Osteoblast (primary cell): ENCODE measurements at places on chromosomes 16 and 17. TPM values are rescaled to one million over a fixed set of nuclear protein-coding genes. Genes with fewer than 3 reads are reported as not detected.

Gene CCDC144A
- total RNA-seq: 11.2 and 28.0 TPM in 2 replicates

Gene RNF157
- 0.29 and 0.36 TPM in 2 replicates for total RNA-seq

Gene NECAB2
- total RNA-seq: 0.29 and 0.72 TPM in 2 replicates

Gene NXPH3
- 1.8 and 3.3 TPM in 2 replicates for total RNA-seq

DNA sequence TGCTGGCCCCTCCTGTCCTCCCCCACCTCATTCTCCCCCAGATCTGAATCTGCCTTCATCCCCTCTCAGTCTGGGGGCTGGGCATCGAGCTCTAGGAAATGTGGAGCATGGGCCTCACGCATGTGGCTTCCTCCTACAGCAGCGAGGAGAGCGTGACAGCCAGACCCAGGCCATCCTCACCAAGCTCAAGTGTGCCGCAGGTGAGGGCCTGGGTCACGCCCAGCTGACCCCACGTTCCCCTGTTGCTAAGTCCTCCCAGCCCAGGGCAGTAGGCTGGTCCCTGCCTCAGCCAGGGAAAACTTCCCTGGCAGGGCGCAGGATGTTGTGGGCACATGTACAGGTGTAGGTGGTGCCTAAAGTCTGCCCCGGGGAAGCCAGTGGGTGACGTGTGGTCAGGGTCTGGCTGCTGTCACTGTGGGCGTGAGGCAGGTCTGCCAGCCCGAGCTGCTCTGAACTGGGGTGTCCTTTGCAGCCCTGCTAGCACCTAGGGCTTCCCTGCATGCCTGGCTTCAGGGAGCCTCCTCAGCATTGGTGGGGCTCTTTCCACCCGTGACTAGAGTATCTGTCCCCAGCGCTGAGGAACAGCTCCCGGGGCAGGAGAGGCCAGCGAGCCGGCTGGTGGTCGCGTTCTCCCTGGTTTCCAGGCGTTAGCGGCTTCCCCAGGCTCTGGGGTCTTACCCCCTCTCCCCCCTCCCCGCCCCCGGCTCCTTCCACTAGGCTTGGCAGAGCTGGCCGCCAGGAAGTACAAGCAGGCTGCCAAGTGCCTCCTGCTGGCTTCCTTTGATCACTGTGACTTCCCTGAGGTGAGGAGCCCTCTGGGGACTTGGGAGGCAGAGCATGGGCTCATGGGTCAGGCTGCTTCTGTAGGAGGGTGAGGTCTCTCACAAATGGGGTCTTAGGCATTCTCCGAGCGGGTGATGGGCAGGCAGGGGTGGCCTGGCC, 3.6 kb downstream of the GPS1 start:
- H3K4me3 ChIP-seq: no peak overlapping the region
- peaks cover 29% of the 10 kb centered on the region for H3K36me3 ChIP-seq
- peaks cover 12% of the 10 kb centered on the region for H3K4me1 ChIP-seq
- H3K27ac ChIP-seq: no peak overlapping the region
- peak; percentile 77 for DNase-seq
- H3K27me3 ChIP-seq: no peaks in the 10 kb centered on the region

DNA sequence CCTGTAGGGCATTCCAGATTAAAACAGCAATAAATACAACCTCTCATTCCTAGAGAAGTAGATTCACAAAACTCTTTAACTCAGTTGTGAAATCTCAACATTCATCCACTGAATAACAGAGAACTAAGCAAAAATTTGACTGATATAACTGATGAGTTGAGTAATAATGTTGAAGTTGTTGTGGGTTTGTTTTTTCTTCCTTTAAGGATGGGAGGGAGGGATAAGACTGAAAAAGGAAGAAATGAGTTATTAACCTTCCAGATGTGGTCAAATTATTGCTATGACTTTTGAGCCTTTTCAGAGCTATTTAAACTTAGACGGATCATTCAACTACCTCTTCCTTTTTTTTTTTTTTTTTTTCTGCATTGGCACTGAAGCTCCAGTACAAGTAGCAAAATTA, 38.6 kb downstream of the SKAP1 start:
- H3K4me1 ChIP-seq: no peaks in the 10 kb centered on the region
- peaks cover 72% of the 10 kb centered on the region for H3K27me3 ChIP-seq
- no peaks in the 10 kb centered on the region for H3K36me3 ChIP-seq
- DNase-seq: no peak
- no peak overlapping the region for H3K27ac ChIP-seq
- no peak overlapping the region for H3K4me3 ChIP-seq

DNA sequence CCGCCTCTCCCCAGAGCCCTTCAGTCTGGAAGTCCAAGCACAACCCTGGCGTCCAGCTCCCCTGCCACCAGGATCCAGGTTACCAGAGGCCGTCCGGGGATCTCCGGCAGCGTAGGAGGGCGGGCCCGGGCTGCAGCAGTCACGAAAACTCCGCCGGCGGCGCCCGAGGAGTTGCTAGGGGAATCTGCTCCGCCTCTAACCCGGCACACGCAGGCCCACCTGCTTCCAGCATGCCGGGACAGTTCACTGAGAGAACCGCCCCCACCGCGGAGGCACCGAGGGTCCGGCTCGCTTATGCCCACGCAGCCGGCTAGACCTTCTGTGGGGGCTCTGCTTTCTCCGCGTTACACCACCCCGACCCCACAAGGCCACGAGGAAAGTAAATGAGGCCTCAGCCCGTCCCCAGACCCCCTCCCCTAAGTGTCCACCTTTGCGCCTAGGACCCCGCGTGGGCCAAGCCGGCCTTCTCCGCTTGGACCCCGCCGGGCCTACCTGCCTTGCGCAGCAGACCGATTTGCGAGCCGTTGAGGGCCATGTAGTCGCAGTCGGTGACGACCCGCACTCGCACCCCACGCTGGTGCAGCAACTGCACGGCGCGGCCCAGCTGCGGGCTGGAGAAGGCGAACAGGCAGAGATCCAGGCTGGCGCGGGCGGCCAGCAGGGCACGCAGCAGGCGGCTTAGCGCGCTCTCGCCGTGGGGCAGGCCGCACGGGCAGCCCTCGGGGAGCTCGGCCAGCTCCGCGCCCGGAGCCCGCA, 587 bp downstream of the PLD6 start:
- H3K36me3 ChIP-seq: peaks cover 7% of the 10 kb centered on the region
- peak overlapping the region; percentile 28 for H3K27ac ChIP-seq
- H3K27me3 ChIP-seq: no peaks in the 10 kb centered on the region
- H3K4me1 ChIP-seq: peaks cover 28% of the 10 kb centered on the region

DNA sequence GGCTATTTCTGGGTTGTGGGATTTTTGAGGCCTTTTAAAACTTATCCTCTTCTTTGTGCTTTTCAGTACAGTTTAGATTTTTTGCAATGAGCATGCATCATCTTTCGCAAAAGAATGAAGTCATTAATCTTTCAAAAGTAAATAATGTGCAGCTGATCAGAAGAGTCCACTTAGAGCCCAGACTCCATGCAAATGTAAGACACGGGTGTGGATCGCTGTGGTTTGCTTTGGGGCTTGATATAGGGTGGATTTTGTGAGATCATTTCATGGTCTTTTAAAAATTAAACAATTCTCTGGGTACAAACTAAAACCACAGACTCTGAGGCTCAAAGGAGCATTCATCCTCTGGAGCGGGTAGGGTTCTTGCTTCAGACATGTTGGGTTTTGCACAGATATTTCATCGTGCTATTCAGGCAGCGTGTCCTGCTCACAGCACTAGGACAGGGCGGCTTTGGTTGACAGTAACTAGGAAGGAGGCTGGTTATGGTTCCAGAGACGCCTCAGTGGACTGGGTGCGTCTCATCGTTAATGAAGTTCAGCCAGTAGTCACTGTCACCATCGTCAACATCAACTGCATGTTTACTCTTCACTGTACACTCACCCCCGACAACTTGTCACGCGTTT, 129.4 kb upstream of the PLCG2 start:
- peaks cover 4% of the 10 kb centered on the region for H3K36me3 ChIP-seq
- no peak for DNase-seq
- no peaks in the 10 kb centered on the region for H3K27me3 ChIP-seq
- no peak overlapping the region for H3K27ac ChIP-seq

- no peak for DNase-seq
- H3K27me3 ChIP-seq: no peaks in the 10 kb centered on the region
- H3K36me3 ChIP-seq: no peaks in the 10 kb centered on the region
- no peak overlapping the region for H3K27ac ChIP-seq
- H3K4me3 ChIP-seq: no peak overlapping the region
These were observed 59.4 kb downstream of the NT5M start for GRCh38 chr17:17362540-17362930.

DNA sequence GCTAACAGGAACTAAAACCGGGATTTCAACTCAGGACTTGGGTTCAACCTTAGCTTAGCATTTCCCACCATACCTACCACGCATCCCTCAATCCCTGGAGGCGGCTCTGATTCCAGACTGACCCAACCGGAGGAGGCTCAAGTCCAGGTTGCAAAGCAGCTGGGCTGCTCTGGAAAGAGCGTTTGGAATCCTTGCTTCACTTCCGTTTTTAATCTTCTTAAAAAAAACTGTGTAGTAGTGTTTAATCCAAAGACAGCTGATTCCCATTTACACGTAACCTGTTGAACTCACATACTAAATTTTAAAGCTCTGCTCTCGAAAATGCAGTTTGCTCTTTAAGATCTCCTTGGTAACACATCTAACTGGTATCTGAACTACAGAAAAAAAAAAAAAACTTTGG, 50.0 kb downstream of the NXN start:
- no peak overlapping the region for H3K4me3 ChIP-seq
- peaks cover 9% of the 10 kb centered on the region for H3K36me3 ChIP-seq
- no peaks in the 10 kb centered on the region for H3K27me3 ChIP-seq
- peaks cover 40% of the 10 kb centered on the region for H3K4me1 ChIP-seq

- H3K27ac ChIP-seq: peak overlapping the region; percentile 93
- H3K27me3 ChIP-seq: no peaks in the 10 kb centered on the region
- peaks cover 22% of the 10 kb centered on the region for H3K4me1 ChIP-seq
- H3K4me3 ChIP-seq: peak overlapping the region; percentile 94
- peaks cover 7% of the 10 kb centered on the region for H3K36me3 ChIP-seq
These were observed 2.2 kb downstream of the ZNF668 start for GRCh38 chr16:31071861-31072260.

GRCh38 chr16:84879569-84880487, 60.0 kb downstream of the CRISPLD2 start:
- DNase-seq: peak; percentile 15
- H3K27me3 ChIP-seq: no peaks in the 10 kb centered on the region
- no peak overlapping the region for H3K4me3 ChIP-seq
- H3K27ac ChIP-seq: no peak overlapping the region
